ENCODE measurements at places on chromosomes 16 and 17.
A peak's percentile ranks its signal among the peaks of the same experiment; 100 is the strongest.

DNA sequence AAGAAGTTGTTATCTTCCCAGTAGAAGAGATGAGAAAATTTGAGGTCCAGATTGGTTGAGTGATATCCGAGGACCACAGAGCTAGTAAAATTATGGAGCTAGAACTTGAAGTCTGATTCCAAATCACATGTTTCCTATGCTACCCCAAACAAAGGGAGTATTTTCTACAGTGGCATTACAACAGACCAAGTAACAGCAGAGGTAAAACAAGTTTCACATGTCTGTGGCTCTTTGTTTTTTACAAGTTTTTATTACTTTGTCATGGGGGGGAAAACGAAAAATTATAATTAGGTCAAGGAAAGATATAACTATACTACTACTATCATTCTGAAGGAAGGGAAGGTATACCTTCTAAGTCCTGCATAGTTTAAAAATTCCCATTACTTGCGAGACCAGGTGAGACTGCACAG is 49.4 kb downstream of the KANSL1 start:
- DNase-seq, result no peak

GRCh38 chr17:7019839-7020519 is 2.9 kb upstream of the BCL6B start:
- peak; percentile 38 for DNase-seq

DNA sequence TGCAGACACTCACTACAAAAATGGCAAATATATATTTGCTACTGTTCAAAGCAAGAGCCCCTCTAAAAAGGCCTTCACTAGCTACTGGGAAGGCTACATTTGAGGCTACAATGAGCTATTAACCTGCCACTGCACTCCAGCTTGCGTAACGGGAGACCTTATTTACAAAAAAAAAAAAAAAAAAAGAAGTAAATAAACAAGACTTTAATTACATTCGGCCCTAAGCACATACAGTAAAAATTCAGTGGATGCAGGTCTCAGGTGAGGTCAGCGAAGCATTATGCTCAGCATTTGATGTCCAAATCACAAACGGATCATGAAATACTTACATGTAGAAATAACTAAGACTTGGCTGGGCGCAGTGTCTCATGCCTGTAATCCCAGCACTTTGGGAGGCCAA is 26.7 kb upstream of the LCMT1 start:
- DNase-seq, result no peak

DNA sequence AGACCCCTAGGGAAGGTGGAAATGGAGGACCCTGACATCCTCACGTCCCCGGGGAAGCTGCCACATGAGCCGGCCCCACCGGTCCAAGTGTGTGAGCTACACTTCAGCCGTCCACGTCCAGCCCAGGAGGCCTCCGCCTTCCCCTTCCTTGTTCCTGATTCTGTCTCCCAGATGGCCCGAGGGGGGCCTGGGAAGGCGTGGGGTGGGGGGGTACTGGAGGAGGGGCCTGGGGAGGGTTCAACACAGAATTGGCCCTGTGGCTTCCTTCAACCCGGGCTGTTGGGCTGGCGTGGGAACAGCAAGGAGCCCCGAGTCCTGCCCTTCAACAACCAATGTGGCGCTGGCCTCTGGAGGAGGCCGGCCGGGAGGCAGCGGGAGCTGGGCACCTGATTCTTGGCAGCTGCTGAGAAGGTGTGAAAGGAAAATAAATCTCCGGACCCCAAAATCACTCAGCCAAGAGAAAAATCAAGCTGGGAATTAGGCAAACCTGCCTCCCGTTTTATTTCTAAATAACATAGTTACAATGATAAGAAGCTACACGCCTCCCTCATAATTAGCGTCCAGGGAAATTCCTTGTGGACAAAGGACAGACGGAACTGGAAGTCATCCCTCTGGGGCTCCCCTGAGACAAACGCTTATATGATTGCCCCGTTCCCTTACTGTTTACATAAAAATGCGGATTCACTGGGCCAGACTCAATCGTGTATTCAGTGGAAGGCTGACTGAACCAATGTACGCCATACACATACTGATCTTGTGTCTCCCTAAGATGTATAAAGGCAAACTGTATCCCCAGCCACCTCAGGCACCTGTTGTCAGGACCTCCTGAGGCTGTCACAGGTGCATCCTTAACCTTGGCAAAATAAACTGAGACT is 1.8 kb upstream of the APRT start:
- no peak for DNase-seq

DNA sequence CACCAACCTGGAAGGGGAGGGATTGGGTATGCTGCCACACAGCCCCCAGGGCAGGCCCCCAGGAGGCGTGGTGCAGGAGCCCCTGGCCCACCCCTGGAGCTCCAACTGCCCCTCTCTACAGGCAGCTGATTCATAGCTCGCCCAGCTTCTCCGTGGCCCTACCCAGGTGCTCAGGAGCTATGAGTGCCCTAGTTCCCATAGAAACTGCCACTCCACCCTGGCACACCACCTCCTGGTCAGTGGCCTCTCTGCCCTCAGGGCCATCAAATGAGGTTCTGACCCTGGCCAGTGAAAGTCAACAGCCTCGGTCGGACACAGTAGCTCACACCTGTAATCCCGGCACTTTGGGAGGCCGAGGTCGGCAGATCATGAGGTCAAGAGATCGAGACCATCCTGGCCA is 18.0 kb downstream of the CNGB1 start:
- DNase-seq, result no peak

DNA sequence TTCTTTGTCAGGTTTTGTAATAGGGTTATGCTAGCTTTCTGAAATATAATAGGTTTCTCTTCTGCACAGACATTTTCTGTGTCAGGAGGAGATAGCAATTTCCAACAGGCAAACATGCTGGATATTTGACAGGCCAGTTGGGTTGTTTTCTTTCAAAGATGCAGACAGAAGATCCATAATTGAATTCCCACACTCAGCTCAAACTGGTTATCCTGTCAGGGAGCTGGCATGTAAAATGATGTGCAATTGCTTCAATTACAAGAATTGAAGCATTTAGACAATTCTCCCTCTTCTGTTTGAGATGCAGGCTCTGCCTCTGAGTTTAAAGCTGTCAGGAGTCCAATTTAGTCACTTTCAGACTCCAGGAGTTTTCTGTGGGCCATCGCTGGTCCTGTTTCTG is 146.2 kb upstream of the ZKSCAN2 start:
- DNase-seq, result no peak

- no peak for DNase-seq
Observed at GRCh38 chr17:55301521-55302406, 37.0 kb downstream of the HLF start.

DNA sequence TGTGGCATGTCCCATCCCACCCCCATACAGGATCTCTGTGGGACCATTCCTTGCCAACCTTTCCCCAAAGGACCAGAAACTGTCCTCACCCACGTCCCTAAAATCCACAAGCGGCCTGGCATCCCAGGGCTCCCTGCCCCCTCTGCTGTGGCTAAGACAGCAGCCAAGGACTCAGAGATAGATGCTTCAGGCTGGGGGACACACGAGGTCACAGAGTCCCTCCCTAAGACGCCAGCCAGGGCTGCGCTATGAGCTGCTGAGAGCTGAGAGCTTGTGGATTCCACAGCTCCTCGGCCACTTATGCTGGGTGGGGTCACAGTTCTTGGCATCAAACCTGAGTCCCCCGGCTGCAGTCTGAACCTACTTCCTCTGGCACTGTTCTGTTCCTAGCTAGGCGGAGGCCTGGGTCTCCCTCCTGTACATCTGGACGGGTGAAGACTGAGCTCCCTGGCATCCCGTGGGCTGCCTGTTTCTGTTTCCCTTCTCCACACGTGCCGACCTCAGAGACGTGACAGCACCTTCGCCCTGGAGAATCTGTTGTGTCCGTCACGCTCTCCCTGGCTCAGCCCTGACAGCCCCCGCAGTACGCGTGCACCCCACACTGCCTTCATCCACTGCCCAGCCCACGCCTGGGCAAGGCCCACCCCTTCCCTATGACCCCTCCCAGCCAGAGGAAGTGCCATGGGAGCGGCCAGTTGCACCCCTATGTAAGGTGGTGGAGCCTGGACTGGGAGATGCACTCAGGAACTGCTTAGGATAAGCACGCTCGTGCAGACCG is 61.2 kb downstream of the ENGASE start:
- DNase-seq, result no peak

- DNase-seq, result no peak
Observed at GRCh38 chr17:19017804-19018599, 13.4 kb upstream of the FAM83G start.

GRCh38 chr16:46519063-46519462 is 102.1 kb downstream of the SHCBP1 start:
- no peak for DNase-seq

GRCh38 chr17:33732116-33732515 is 439.0 kb upstream of the ASIC2 start:
- no peak for DNase-seq

- no peak for DNase-seq
Observed at GRCh38 chr16:65679785-65680184, 557.9 kb upstream of the CDH11 start.

DNA sequence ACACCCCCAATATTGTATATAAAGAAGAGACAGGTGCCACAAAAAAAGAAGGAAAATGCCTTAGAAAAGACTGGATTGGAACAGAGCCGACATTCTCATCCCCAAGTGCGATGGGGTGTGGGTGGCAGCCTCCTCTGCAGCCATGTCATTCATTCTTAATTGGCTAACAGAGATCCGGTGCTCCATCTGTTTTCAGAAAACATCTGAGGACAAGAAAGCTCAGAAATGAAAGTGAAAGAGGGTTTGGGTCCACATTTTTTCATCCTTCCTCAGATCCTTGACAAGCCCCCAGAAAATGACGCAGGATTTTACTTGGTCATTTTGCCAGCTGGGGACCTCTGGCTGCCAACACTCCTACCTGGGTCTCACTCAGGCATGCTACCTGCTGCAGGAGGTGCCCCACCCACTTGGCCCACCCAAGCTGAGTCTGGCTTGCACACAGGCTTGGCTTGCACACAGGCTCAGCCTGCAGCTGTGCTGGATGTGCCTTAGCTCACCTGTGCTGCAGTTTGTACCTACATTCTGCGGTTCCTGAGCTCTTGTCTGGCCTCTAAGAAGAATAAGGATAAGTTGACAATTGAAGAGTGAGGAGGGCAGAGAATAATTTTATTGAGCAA is 21.9 kb downstream of the KIF2B start:
- DNase-seq, result no peak

- no peak for DNase-seq
Observed at GRCh38 chr17:33284022-33284421, 9.1 kb downstream of the ASIC2 start.

DNA sequence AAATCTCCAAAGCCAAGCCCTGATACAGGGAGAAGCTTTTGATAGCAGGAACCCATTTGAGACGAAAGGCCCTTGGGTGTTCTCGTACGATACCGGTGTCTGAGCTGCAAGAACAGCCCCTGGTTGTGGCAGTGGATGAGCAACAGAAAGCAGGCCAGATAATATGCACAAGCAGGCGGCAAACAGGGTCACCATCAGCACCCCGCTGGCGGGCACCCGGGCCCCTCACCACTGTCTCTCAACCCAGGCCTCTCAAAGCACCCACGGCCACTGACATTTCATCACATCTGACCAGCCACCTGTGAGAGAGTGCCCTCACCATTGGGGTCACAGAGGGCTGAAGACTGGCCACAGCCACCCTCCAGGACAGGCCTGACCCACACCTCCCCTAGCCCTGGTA is 230.4 kb downstream of the C16orf78 start:
- DNase-seq, result no peak

DNA sequence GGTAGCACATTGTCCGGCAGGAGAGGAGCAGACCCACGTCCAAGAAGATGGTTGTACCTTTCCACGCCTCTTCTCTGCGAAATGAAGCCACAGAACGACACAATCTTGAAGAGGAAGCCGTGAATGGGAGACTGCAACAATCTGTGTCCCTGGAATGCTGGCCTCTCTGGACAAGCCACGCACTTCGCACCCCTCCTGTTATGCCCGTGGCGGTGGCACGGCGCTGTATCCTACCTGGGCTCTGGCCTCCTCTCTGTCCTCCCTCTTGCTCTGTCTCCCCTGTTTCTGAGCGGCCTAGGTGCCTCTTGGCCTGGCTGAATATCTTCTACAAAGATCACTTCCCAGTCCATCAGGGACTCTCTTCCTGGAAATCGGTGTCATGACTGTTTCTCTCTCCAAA is 717.8 kb downstream of the KCNJ18 start:
- no peak for DNase-seq

GRCh38 chr17:10249271-10250010 is 51.0 kb upstream of the GAS7 start:
- no peak for DNase-seq

GRCh38 chr16:2715519-2715918 is 4.5 kb downstream of the PRSS27 start:
- peak; percentile 14 for DNase-seq

DNA sequence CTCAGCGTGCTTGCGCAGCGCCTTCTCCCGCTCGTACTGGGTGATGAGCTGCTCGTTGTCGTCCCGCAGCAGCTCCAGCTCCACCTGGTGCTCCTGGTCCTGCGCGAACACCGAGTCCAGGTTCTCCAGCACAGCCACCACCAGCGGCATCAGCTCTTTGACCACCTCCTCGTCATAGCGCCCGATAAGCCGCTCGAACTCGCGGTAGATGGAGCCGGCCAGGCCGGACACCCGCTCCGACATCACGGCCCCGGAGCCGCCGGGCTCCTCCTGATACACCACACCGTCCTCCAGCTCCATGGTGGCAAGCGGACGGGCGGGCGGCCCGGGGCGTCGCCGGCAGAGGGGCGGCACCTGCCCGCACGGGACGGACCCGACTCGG is 320 bp downstream of the SPAG9 start:
- DNase-seq, result peak; percentile 59

GRCh38 chr16:64481497-64481896 is 640.4 kb downstream of the CDH11 start:
- DNase-seq, result no peak

- no peak for DNase-seq
Observed at GRCh38 chr17:36506831-36507230, 20.4 kb downstream of the ZNHIT3 start.

DNA sequence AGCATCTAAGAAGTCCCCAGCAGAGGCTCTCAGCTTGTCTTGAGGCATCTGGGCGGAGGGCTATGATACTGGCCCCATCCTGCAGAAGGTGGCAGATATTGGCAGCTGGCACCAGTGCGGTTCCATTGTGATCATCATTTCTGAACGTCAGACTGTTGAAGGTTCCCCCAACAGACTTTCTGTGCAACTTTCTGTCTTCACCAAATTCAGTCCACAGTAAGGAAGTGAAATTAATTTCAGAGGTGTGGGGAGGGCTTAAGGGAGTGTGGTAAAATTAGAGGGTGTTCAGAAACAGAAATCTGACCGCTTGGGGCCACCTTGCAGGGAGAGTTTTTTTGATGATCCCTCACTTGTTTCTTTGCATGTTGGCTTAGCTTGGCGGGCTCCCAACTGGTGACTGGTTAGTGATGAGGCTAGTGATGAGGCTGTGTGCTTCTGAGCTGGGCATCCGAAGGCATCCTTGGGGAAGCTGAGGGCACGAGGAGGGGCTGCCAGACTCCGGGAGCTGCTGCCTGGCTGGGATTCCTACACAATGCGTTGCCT is at the start of gene CIITA:
TSS of gene CIITA (plus strand) at position 404 of the 543 bp plus-strand sequence. CDS start at position 533, 129 bp downstream.
- peak; percentile 60 for DNase-seq

- no peak for DNase-seq
Observed at GRCh38 chr16:75326333-75326732, 74.9 kb upstream of the BCAR1 start.

- no peak for DNase-seq
Observed at GRCh38 chr16:14101415-14101814, 30.3 kb downstream of the MRTFB start.

Measured in midbrain (tissue), 1 donor.